ENCODE measurements at places on chromosomes 1 and 21.

GRCh38 chr21:42039911-42040351, 29.8 kb upstream of the ZBTB21 start:
- no peak for DNase-seq

DNA sequence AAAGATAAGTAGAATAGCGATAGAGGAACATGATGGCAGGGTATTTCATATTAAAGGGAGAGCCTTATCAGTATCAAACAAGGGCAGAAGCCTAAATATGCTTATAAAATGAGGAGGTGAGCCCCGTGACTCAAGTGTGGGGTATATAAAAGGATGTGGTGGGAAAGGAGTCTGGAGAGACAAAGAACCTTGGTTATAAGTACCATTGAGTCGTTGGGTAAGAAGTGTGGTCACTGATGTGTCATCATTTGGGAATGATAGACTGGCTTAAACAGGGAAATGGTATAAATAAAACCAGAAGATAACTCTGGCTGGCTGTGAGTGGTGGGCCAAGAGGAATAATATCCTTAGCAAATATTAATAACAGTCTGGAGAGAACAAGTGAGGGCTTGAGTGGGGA, 10.9 kb upstream of the CD5L start:
- no peak for DNase-seq

GRCh38 chr1:114340892-114341291, 170.1 kb downstream of the TRIM33 start:
- no peak for DNase-seq

DNA sequence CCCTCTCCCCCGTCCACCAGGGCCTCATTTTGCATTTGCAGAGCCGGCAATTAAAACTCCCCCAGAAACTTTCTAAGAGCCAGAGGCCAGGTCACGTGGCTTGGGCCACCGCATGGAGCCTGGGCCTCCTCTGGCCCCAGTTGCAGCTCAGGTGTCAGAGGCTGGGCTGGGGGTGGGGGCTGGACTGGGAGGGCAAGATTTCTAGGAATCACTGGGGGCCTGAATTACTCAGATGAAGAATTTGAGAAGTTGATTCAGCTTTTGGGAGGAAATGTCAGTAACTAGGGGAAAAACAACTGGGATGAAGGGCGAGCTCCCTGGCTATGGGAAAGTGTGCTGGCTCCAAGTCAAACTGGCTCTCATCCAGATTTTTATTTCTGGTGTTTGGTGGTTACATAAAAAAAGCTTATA, 151.0 kb downstream of the CDC7 start:
- no peak for DNase-seq

- no peak for DNase-seq
Observed at GRCh38 chr1:185654199-185654951, 79.8 kb upstream of the HMCN1 start.

DNA sequence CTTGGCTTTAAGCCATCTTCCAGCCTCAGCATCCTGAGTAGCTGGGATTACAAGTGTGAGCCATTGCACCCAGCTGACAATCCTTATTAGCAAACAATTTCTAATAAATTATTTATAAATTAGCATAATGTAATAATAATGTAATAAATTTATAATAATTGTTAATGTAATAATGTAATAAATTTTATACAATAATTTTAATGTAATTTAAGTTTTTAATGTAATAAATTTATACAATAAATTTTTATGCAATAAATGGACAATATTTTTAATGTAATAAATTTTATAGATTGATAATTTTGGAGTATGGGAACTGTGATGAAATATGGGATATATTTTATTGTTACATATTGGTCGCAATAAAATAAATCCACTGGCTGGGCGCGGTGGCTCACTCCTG, 1457.5 kb downstream of the KCNT2 start:
- no peak for DNase-seq

DNA sequence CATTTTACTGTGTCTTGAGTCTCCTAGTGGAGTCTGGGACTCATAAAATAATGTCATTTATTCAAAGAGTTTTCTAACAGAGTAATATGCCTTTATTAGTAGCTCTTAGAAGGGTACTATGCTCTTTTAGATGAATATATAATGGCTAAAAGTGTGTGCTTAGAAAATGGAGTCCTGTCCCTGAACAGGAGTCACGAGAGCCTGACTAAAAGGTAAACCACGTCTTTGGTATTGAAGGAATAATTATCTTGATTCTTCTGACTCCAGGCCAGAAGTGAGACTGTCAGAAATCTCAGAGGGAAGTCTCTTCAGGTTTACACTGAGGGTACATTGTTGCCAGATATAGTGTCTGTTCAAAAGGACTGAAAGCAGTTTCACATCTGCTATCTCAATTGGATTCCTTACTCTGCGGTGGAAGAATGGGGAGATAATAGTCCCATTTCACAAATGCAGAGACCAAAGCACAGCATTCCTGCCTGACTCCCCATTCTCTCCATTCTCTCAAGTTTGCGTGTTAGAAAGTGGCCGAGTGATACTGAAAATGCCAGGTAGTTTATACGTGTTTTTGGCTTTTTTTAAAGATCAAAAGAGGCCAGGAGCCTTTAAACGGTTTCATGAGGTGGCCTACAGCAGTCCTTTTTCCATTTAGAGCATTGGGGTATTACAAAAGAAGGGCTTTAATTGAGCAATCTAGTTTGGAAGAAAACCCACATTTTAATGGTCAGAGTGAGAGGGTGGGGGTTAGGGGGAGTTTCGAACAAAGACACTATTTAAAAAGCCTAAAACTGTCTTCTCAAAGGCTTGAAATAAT, 176.6 kb downstream of the VPS13D start:
- DNase-seq = no peak

DNA sequence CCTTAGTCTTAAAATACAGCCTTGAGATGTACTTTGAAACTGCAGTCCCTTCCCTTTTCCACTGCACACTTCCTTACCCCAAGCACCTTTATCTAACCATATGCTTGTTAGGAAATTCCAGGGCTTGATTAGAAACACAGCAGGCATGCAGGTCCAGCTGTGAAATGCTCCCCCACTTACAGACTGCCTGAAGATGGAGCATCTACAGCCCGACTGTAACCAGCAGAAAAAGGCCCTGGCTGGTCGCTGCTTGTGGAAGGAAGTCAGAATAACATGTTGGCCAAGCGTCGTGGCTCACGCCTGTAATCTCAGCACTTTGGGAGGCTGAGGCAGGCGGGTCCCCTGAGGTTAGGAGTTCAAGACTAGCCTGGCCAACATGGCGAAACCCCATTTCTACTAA, 37.2 kb downstream of the VN1R5 start:
- DNase-seq = no peak

DNA sequence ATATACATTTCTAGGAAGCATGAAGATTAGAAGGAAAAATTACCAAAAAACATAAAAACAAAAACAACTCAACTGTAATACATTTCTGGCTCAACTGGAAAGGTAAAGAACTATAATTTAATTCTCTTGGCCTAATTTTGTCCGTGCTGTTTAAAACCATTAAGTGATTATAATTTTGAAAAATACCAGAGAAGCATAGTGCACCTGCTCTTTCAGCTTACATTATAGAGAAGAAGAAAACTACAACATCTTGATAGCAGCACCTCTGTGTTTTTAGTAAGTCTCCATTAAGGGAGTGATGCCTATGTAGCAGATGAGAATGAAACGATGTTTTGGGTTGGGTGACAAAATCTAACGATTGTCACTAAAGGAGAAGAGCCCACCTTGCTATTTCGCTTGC, 19.3 kb upstream of the MAN1A2 start:
- DNase-seq = no peak

GRCh38 chr1:29855561-29856160, 619.3 kb downstream of the PTPRU start:
- no peak for DNase-seq

DNA sequence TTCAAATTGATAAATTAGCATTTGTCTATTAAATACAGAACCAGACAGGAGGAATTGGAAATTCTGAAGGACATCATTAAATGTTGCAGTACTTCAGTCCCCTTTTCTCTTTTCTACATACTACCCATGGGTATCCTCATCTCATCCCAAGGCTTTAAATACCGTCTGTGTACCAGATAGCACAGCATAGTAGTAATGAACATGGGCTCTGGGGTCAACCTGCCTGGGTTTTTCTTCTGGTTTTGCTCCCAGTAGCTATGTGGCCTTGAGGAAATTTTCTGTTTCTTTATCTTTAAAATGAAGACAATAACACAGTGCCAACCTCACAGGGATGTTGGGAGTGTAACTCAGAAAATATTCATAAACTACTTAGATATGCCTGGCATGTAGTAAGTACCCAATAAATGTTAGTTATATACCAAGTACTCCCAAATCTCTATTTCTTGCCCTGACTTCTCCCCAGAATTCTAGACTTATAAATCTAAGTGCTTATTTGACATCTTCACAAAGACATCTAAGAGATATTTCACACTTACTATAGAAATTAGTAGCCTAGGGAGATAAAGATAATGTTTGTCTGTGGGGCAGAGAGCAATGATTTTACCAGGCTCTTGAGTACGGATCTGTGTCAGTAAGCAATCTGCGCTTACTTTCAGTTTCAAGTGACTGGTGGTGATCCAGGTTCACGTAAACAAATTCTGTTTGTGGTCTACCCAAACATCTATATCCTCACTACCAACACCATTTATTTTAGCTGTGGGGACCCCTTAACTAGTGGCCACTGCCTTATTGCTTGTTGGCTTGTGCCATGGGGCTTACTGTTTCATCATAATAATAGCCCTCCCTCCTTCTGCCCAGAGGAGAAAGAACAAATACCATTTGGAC, 37.3 kb downstream of the VANGL2 start:
- no peak for DNase-seq

GRCh38 chr1:28297826-28298225, 31.0 kb upstream of the MED18 start:
- DNase-seq = no peak

- DNase-seq = no peak
Observed at GRCh38 chr1:171134204-171134923, 43.7 kb downstream of the FMO3 start.

DNA sequence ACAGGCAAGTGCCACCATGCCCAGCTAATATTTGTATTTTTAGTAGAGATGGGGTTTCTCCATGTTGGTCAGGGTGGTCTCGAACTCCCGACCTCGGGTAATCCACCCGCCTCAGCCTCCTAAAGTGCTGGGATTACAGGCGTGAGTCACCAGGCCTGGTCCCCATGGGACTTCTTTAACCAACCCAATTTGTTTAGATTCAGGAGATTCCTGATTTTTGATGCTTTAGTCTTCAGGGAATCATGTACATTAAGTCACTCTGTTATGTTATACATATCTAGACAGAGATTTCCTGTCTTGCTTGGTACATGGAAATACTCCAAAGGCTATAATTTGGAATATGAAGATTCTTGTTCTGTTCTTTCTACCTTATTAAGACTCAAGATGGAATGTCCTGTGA, 202.4 kb upstream of the L1TD1 start:
- DNase-seq = no peak

GRCh38 chr1:231666937-231667608, 40.5 kb downstream of the DISC1 start:
- no peak for DNase-seq

DNA sequence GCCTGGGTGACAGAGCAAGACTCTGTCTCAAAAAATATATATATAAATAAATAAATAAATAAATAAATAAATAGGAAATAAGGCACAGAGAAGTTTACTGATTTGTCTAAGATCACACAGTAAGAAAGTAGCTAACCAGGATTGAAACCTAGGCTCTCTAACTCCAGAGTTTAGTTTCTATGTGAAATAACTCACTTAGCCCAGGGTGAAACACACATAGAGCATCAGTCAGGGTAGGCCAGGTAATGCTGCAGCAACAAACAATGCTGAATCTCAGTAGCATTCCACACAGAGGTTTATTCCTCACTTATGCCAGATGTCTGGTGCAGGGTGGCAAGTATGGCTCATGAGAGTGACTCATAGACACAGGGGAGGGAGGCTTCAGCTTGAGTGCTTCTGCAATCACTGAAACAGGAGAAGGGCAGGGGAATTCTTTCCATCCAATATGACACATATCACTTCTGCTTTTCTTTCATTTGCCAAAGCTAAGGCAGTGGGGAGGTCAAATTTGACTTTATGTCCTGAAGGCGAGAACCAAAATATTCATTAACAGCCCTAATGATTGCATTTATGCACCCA, 37.1 kb upstream of the KANK4 start:
- no peak for DNase-seq

GRCh38 chr1:7012461-7012924, 227.2 kb downstream of the CAMTA1 start:
- DNase-seq = no peak

GRCh38 chr1:185846672-185847444, 112.7 kb downstream of the HMCN1 start:
- DNase-seq = no peak

DNA sequence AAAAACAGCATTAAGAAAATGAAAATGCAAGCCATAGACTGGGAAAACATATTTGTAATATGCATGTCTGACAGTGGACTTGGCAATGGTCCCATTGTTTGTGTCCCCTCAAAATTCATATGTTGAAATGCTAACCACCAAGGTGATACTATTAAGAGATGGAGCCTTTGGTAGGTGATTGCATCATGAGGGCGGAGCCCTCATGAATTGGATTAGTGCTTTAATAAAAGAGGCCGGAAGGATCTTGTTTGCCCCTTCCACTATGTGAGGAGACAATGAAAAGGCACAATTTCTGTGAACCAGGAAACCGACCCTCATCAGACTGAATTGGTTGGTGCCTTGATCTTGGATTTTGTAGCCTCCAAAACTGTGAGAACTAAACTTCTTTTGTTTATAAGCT, 232.3 kb downstream of the GPR52 start:
- no peak for DNase-seq

DNA sequence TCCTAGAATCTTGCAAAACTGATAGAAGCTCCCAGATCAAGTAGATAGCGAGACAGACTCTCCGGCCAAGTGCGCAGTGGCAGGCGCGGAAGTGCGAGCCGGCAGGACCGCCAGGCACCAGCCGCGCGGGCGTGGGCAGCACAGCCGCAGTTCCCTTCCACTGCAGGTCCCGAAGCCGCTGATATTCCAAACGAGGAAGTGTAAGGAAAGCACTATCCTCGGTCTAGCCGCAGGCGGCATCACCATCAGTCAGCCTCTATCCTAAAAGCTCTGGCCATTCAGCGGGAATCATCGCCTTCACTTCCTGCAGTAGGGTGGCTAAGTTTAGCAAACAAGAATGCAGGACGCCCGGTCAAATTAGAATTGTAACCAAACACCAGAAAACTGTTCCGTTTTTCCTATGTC, 710 bp downstream of the GLRX2 start:
- DNase-seq = peak; percentile 27

GRCh38 chr21:41405321-41405720, 20.7 kb upstream of the MX1 start:
- DNase-seq = no peak

- DNase-seq = peak; percentile 28
Observed at GRCh38 chr1:162055062-162055461, 14.4 kb upstream of the NOS1AP start.

GRCh38 chr1:200877010-200877409, 4.2 kb downstream of the GPR25 start:
- no peak for DNase-seq

DNA sequence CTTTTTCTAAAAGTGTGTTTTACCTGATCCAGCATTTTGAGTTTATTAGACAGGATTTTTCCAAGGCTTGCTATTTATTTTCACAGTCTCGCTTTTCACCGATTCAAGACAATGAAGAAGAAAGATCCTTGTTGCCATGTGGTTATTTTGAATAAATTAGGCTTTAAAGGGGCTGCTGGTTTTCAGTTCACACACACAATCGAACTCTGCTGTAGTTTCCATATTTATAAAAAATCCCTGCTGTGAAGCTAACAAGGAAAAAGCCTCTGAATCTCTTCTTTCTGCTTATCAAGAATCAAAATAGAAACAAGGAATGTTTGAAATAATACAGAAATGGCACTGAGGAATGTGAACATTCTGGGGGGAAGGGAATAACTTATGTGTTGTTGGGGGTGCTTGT, 102.5 kb upstream of the KAZN start:
- DNase-seq = no peak

GRCh38 chr1:169091480-169091941, 15.0 kb upstream of the ATP1B1 start:
- DNase-seq = no peak

Data from 8988T (cell line).